ENCODE measurements at places on chromosomes 6 and 20.
A peak's percentile ranks its signal among the peaks of the same experiment; 100 is the strongest.

DNA sequence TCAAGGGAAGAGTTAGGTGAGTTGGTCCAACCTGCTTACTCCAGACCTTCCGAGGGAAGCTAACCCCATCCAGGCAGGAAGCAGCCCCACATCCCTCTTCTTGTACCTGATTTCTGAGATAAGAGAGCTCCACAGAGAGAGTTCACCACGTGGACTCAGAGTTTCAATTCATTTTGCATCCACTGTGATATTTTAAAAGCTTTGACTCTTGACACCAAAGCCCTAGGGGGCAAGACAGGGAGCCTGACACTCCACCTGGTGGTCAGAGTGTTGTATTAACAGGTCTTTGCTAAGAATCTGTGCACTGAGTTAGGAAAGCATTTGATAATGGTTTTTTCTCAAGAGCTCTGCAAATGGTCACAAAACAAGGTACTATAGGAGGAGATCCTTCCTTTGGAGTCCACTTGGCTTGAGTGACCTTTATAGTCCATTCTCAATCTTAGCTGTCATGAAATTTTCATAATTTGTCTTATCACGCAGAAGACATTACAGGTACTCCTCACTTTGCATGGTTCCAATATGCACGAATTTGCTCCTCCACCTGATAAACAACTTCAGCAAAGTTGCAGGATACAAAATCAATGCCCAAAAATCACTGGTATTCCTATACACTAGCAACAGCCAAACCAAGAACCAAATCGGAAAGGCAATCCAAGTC lies 56.2 kb upstream of the RIPOR2 start:
- peak; percentile 63 for DNase-seq

DNA sequence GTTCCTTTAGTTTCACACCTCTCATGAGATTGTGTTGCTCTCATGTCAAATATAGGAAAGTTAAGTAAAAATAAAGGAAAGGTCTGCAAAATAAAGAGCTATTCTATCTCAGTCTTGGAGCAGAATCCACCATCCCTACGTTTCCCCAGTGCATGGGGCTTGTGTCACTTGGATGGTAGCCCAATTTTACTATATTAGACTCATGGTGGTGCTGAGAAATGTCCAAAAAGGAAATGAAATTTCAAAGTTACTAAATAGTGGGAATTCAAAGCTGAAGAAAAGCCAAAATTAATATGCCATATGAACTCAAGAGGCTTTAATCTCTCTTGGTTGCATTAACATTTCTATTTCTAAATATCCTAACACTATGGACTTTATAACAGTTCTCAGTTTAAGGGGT lies 1283.3 kb upstream of the GJE1 start:
- DNase-seq, result no peak

- no peak for DNase-seq
Observed at GRCh38 chr6:27111743-27112142, 135.8 kb upstream of the PRSS16 start.

- no peak for DNase-seq
Observed at GRCh38 chr6:56749632-56750151, 107.0 kb upstream of the DST start.

GRCh38 chr6:15387118-15387517 lies 141.2 kb downstream of the JARID2 start:
- no peak for DNase-seq

DNA sequence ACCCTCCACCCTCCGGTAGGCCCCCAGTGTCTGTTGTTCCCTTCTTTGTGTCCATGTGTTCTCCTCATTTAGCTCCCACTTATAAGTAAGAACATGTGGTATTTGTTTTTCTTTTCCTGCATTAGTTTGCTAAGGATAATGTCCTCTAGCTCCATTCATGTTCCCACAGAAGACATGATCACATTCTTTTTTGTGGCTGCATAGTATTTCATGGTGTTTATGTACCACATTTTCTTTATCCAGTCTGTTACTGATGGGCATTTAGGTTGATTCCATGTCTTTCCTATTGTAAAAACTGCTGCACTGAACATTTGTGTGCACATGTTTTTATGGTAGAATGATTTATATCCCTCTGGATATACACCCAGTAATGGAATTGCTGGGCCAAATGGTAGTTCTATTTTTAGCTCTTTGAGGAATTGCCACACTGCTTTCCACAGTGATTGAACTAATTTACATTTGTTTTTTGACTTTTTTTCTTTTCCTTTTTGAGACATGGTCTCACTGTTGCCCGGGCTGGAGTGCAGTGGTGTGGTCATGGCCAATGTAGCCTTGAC lies 4.5 kb downstream of the KPNA5 start:
- DNase-seq, result no peak

- peak; percentile 78 for DNase-seq
Observed at GRCh38 chr6:47135772-47136171, 93.6 kb upstream of the ADGRF1 start.

GRCh38 chr6:169986171-169986847 lies 234.9 kb downstream of the ERMARD start:
- no peak for DNase-seq

- peak; percentile 25 for DNase-seq
Observed at GRCh38 chr20:16947479-16947878, 199.3 kb downstream of the OTOR start.

DNA sequence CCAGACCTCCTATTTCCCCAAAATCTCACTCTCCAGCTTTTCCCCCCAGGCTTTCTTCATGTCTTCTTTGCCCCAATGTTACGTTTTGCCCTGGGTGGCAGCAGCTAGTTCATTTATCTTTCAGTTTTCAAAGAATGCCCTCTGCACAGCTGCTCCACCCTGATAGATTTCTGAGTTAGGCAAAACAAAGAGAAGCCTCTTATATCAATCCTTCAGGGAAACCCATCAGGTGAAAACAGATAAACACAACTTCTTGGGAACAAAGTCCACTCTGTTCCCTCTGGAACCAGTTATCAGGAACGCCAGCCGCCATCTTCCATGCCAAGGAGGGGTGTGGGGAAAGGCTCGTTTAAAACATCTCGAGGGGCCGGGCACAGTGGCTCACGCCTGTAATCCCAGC lies 34.0 kb downstream of the ZBTB9 start:
- no peak for DNase-seq

DNA sequence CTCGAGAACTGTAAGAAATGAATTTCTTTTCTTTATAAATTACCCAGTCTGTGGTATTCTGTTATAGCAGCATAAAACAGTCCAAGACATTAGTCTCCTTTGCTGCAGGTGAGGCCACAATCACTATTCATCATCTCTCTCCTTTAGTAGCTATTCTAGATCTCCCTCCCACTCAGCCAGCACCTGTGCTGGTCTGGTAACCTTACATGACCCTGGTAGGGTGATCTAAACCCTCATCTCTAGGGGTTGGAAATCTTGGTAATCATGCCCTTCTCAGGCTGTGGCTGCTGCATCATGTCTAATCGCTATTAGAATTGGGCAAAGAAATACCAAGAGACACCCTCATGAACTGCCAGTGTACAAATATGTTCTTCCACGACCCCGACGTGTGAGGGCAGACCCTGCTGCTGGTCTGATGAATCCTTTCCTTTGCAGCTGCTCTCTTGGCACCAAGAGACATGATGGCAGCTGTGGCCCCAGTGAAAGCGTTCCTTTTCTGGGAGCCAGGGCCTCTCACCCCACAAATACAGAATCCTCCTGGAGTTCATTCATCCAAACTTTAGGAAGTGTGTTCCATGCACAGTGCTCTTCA lies 23.0 kb upstream of the IGF2R start:
- DNase-seq, result no peak

DNA sequence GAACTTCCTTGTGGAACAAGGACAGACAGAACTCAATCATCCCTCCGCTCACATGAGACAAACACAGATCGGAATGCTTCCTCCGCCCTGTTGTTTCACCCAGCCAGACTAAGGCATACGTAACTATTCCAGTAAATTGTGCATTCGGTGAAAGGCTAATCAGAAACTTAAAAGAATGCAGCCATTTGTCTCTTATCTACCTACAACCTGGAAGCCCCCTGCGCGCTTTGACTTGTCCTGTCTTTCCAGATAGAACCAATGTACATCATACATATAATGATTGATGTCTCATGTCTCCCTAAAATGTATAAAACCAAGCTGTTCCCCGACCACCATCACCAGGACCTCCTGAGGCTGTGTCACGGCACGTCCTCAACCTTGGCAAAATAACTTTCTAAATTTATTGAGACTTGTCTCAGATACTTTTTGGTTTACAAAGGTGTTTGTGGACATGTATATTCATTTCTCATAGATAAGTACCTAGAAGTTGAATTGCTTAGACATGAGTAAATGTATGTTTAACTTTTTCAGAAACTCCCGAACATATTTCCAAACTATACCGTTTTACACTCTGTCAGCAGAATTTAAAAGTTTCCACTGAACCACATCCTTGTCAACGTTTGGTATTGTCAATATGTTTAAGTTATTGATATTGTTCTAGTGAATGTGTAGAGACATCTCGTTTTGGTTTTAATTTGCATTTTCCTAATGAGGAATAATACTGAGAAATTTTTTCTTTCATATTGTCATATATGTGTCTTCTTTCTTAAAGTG lies 197.6 kb upstream of the THBS2 start:
- no peak for DNase-seq

GRCh38 chr20:17747431-17747846 lies 47.7 kb downstream of the BANF2 start:
- no peak for DNase-seq

DNA sequence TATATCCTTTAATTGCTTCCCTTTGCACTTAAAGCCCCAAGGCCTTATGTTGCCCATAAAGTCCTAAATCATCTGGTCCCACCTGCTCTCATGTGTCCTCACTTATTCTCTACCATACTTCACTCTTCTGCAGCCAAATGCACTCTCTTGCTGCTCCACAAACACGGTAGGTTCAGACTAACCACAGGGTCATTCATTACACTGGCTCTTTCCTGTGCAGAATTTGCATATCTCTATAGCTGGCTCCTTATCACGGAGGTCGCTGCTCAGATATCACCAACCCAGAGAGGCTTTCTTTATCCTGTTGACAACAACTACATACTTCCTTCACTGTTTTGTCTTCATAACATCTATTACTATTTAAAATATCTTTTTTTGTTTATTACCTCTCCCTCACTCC lies 86.8 kb downstream of the MOXD1 start:
- DNase-seq, result no peak

DNA sequence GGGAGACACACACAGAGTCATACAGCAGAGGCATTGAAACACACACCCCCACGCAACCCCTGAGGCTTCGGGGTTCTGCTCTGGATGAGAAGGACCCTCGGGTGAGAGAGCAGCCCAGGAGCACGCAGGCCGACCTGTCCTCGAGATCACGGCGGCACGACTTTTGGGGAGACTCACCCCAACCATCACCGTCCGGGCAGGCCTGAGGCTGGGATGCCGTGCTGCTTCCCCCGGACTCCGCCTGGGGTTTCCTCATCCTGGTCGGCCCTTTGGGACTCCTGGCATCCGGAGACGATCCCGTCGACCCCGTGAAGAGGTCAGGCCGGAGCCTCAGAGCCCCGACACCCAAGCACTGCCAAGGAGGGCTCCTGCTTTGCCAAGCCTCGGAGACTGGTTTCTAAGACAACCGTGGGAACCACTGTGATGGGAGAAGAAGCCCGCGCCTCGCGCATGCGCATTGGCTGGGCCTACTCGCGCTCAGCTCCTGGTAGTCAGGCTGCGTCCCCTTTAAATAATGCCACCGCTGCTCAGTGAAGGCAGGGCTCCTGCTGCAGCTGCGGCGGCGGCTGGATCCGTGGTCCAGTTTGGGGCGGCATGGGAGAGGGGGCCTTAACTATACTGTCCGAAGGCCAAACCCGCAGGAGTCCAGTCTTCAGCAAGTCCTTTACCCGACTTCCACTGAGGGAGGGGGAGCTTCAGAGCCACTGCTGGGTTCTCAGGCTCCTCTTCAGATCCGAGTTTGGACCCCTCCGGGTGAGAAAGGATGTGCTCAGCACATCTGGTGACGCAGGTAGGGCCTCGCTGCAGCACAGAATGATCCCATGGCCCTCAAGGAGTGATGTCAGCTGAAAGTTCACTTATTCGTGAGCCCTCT lies 171.4 kb upstream of the ZNF337 start:
- DNase-seq, result peak; percentile 89

- no peak for DNase-seq
Observed at GRCh38 chr6:160238278-160238711, 20.3 kb downstream of the SLC22A2 start.

GRCh38 chr6:157961832-157962575 lies 19.7 kb upstream of the SYNJ2 start:
- DNase-seq, result no peak

DNA sequence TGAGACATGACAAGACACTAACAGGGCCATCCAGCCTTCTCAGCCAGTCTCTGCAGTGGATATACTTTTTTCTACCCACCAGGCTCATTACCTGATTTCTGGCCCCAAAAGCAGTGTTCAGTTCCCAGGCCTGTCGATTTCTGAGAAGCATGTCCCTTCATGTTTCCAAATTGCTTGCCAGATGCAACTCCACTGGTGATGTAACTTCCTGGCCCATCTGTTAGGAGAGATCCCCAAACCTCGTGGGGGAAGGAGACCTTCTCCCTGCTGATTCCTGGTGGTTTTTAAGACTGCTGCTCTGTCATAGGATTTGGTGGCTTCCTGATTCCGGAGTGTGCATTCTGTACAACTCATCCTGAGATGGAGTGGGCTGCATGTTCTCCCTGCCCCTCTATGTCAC lies 31.6 kb upstream of the MRPS10 start:
- no peak for DNase-seq

- DNase-seq, result no peak
Observed at GRCh38 chr6:89527634-89528033, 94.7 kb downstream of the ANKRD6 start.

- DNase-seq, result no peak
Observed at GRCh38 chr20:51531141-51531710, 11.3 kb downstream of the NFATC2 start.

GRCh38 chr6:33329058-33329457 lies 11.5 kb upstream of the ZBTB22 start:
- DNase-seq, result no peak

- DNase-seq, result no peak
Observed at GRCh38 chr6:35972471-35973367, 51.7 kb downstream of the SLC26A8 start.

DNA sequence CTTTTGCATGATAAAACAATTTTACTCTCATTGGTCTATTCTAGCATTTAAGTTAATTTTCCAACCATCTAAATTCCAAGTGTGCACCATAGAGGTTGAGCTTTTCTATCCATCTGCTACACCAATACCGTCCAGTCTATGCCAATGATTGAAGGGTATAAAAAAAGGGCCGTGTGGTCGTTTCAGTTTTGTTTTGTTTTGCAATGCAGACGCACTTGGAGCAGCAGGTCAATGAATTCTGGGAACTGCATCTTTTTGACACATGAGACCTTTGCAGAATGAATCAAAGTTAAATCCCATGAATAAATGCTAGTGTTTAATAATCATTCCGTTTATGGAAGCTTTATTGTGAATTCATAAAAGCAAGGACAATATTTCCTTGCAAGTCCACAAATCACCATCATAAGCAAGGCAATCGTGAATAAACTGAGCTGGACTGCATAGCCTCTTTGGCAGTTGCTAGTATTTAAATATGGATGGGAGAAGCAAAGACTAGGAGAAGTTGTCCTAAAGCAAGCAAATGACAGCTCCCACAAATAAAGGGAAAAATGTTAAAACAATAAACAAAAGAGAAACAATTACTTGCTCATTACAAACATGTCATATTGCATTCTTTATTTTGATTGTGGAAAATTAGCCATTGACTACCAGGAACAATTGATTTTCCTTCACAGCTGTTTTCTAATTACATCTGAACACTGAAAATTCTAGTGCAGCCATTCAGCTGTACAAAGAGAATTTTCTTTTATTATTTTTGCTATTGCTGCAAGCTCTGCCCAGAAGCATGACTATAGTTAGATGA lies 649.7 kb upstream of the GJE1 start:
- peak; percentile 11 for DNase-seq

All from stomach (tissue), 19 donors.